ENCODE measurements at places on chromosomes 4 and X. TPM values are rescaled to one million over a fixed set of nuclear protein-coding genes. Genes with fewer than 3 reads are reported as not detected.
A peak's percentile ranks its signal among the peaks of the same experiment; 100 is the strongest.

GRCh38 chrX:136251041-136251991, at the start of gene MAP7D3:
TSS of gene MAP7D3 (minus strand) at chrX:136251400. CDS start at chrX:136251358, 42 bp downstream.
- DNase-seq: peak; percentile 76

The CPXCR1 gene
- not detected for total RNA-seq

- no peak for DNase-seq
Observed at GRCh38 chr4:154304679-154305078, 186.9 kb downstream of the DCHS2 start.

- DNase-seq: no peak
Observed at GRCh38 chr4:172104539-172104938, 291.3 kb downstream of the GALNTL6 start.

DNA sequence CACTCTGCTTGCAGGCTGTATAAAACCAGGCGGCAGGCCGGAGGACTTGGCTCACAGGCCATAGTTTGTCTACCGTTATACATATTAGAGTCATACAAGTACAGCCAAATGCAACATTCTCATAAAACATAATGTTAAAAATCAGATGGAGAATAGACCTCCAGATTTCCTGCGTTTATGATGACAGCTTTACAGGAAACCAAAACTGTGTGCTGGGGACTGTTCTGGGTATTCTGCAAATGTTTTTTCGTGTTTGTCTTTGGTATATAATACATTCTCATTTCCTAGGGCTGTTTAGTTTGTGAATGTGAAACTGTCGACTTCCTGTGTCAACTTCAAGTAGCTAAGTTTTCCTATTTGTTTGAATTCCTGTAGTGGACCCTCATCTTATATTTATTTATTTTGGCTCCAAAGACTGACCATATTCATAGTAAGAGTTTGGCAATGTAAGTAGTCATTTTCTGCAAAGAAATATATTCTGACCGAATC, 79.5 kb upstream of the FAM9C start:
- DNase-seq: no peak

DNA sequence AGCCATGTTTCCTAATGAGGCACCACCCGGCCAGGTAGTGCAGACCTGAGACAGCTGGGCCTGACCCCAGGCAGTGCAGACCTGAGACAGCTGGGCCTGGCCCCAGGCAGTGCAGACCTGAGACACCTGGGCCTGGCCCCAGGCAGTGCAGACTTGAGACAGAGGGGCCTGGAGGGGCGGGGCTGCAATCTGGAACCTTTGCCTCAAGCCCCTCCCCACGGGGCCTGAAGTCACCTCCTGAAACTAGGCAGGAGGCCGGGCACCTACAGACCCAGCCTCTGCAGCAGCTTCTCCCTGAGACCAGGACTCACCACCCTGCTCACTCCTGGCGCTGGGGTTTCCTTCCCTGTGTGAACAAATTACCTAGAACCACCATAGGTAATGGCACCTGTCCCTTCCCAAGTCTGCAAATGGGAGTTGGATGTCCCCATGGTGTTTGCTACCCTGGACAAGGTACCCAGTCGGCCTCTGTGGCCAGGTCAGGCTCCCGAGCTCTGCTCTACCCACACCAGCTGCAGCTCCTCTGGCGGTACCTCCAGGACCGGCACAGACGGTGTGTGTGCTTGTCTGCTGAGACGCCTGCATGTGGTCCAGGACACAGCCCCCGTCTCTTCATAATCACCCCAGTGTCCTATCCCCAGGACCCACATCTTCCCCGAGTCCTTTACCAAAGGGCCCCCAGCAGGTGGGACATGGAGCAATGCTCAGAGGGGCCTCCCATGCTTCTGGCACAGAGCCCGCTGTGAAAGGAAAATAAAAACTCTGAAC, 53.1 kb upstream of the C4orf50 start:
- DNase-seq: no peak

DNA sequence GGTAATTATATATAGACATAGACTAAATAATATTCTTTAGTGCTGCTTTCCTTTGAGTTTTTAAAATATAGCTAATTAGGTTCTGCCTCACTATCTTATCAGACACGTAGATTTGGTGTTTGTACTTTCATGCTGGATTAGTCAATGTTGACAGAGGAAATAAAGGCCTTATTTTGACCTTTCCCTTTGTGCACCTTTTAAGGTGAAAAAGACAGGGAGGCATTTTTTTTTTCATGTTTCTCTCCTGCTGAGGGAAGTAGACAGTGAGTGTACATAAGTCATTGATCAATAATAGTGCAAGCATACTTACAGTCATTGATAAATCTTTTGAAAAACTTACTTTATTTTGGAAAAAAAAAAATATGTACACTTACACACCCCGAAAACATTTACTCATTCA, 467.8 kb downstream of the GRXCR1 start:
- no peak for DNase-seq

The RS1 gene
- not detected for total RNA-seq

- no peak for DNase-seq
Observed at GRCh38 chrX:14865201-14865600, 7.7 kb downstream of the FANCB start.
